ENCODE measurements at places on chromosomes 4 and X. TPM values are rescaled to one million over a fixed set of nuclear protein-coding genes. Genes with fewer than 3 reads are reported as not detected.

The MFAP3L gene
- total RNA-seq, result 0.80 TPM

The CT55 gene
- not detected for total RNA-seq

The CPLX1 gene
- 3.5 TPM for total RNA-seq

DNA sequence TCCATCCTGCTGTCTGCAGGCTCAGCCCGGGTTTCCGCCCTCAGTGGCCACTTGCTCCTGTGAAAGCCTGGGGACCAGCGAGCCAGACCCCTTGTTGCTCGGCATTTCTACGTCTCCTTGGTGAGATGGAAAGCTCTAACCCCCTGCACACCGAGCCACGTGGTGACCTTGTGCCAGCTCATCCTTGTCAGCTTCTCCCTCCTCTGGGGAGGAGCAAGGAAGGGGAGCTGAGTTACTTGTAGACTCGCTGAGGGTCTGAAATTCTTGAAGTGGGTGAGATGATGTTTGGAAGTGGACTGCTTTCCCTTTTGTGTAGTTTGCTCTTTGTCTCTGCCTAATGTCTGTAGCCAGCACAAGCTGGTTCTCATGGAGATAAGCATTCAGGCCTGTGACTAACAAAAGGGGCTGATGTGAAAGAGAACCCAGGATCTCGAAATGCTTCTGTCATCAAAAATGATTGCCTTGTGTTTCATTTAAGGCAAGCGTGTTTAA lies 29.3 kb downstream of the RGS12 start:
- no peak for DNase-seq

- DNase-seq, result no peak
These were observed 137.9 kb upstream of the S100G start for GRCh38 chrX:16511796-16512776.

DNA sequence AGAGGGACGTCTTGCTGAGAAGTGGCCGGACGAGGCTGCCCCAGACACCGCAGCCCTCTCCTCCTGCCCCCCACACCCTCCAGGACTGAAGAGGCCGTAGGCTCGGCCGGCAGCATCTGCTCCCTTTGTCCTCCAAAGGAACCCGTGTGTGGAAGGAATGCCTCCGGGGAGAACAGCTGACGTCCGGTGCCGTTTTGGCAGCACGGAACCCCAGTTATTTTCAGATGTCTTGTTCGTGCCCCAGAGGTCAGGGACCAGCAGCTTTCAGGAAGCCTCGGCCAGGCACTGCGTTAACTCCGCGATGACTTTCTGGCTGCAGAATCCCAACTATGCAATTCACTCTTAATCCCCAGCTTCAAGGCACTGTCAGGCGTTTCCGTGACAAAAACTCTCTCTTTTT lies 10.9 kb upstream of the PPP2R3B start:
- no peak for DNase-seq

DNA sequence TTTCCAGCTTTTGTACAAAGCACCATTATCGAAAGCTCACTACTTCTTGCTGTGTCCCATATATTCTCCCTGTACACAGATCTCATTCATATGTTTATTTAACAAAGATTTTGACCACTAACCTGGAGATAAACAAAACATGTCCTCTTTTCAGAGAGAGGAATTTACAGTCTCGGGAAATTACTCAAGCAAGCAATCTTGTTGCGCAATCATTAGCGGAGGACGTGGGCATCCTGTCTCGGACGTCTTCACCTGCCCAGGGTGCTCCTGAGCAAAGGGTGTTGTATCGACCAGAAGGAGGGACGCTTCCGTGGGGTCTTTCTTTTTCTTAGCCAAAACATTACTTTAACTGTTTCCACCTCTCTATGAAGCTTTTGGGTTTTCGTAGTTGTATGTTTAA lies 66.5 kb upstream of the CLCN4 start:
- no peak for DNase-seq

DNA sequence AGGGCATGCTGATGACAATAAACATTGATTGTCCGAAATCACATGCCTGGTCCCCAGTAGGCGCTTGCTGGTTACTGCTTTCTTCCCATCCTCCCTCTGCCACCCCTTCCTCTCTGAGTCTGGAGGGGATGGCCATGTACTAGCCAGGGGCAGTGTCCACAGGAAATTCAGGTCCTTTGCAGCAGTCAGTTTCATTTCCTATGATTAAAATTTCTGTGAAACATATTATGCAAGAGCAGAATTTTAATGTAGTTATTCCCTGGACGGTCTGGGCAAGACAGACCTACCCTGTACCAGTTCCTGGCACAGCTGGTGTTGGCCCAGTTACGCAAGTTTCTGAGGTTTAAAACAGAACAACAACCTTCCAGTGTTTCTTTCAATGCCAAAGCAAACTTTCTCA lies 28.2 kb upstream of the TLR2 start:
- no peak for DNase-seq

GRCh38 chr4:149964001-149964796 lies 114.0 kb upstream of the DCLK2 start:
- no peak for DNase-seq

- peak; percentile 9 for DNase-seq
These were observed 10.0 kb downstream of the QRFPR start for GRCh38 chr4:121370729-121371325.

DNA sequence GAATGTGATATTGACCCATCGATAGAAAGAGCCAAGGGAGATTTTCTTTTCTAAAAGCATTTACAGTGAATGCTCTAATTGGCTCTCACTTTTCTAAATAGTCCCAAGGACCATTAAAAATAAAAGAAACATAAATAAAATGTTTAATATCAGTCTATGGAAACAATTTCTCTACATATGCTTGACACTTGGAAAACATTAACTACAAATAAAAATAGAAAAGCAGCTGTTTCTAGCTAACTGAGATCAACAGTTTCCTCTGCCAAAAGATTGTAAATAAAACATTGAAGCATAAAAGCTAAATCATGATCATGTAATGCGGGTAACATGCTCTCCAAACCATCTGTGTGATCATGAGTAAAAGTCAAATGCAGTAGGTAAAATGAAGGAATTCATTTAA lies 49.7 kb downstream of the CORIN start:
- no peak for DNase-seq

- DNase-seq, result no peak
These were observed 2.3 kb downstream of the IL2RG start for GRCh38 chrX:71109051-71109450.

DNA sequence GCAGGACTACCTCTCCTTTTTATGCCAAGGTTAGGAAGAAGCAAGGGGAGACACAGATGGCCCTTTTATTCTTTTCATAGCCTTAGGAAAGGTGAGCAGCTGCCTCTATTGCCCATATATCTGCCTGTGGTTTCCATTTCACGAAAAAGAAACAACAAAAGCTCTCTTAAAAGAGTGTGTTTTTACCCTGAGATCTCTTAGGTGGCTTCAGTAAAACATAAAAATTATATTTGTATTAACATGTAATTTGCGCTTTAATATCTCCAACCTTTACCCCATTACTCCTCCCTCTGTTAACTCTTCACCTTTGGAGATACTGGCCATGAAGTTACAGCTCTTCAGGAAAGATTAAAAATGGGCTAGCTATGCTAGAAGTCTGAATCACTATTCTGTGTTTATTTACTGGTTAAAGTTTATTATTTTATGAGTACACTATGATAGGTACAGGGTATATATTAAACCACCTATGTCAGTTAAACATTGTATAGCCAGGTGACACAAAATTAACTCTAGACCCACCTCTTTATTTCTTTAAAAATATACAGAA lies 15.0 kb upstream of the SULT1B1 start:
- no peak for DNase-seq

- no peak for DNase-seq
These were observed 54.1 kb downstream of the PAGE2 start for GRCh38 chrX:55142919-55143310.

DNA sequence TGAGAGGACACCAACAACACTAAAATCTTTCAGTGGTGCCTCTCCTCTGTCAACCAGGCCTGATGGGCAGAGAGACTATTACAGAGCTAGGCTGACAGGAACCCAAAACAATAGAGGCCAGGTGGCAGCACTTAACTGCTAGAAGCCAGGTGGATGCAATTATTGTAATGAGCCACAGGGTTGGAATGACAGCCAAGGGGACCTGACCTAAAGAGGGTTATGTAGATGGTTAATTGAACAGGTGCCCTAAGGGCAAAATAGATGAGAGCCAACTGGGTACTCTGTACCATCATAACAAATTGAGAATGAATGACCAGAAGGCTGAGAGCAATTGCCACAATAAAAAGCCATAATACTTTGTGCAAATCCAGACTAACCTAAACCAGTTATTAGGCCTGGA lies 24.7 kb upstream of the FRAS1 start:
- DNase-seq, result no peak

- DNase-seq, result no peak
These were observed 69.8 kb downstream of the HAUS3 start for GRCh38 chr4:2172161-2172560.

DNA sequence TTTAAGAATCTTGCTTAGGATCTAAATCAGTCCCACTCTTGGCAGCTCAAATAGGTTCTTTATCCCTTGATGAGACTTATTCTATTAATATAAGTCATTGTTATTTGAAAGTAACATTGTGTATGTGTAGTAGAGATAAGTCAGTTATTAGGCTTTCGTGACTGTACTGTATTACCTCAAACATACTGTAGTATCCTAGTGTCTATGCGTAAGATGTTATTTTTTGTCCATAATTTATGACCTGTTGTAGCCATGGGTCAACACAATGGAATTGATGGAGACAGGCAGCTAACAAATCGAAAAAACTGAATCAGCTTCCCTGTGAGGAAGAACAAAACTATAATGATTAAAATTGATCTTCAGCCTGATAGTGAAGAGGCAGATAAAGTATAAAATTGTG lies 41.8 kb downstream of the CLCN3 start:
- DNase-seq, result no peak

GRCh38 chr4:108287834-108288413 lies 119.2 kb upstream of the LEF1 start:
- DNase-seq, result no peak
